Neural crest cell (in vitro differentiated cells): ENCODE measurements at places on chromosomes 12 and 14. TPM values are rescaled to one million over a fixed set of nuclear protein-coding genes. Genes with fewer than 3 reads are reported as not detected.

DNA sequence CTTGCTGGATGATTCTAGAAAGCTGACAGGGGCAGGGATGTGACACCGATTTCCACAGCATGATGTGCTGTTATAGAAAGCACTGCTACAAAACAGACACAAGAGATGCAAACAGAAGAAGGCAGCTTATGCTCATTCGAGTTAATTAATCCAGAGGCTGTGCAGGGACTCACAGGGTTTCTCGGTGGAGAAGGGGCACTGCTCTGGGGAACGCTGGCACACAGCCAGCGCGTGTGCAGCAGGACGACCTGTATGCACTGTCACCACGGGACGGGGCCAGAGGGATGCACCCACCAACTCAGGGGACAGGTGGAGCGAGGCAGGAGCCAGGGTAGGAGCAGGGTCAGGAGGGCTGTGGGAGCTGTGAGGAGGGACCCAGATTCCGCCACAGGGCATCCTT, 143.5 kb downstream of the RIMBP2 start:
- no peak for DNase-seq

The KCNH3 gene
- 0.16 and 0.34 TPM in 2 replicates for total RNA-seq

DNA sequence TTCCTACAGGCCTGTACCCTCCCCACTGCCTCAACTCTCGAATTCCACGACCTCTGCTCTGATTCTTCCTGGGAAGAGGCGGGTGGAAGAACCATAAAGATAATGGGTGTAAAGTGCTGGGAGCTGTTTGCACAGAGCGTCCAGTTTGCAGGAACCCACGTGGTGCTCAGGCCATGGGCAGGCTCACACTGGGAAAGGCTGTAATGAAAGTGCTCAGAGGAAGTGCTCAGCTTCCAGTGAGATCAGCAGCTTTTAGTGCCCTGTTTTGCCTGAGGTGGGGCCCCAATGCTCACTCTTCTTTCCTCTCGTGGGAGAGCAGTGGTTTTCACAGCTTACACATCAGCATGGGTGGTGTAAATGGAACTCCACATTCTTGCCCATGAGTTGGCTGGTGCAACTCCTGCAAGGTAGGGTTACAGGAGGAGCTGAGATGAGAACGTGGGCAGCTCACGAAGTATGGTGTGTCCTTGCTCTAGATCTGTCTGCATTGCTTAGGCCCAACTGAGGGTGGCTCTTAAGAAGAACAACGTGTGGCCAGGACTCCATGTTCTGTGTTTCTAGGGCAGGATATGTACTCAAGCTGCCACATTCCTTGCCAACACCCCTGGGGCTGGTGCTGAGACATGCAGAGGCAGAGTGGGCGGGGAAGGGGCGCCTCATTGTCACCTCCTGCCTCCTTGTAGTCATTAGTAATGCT, 2.9 kb downstream of the TMEM63C start:
- no peak for DNase-seq

DNA sequence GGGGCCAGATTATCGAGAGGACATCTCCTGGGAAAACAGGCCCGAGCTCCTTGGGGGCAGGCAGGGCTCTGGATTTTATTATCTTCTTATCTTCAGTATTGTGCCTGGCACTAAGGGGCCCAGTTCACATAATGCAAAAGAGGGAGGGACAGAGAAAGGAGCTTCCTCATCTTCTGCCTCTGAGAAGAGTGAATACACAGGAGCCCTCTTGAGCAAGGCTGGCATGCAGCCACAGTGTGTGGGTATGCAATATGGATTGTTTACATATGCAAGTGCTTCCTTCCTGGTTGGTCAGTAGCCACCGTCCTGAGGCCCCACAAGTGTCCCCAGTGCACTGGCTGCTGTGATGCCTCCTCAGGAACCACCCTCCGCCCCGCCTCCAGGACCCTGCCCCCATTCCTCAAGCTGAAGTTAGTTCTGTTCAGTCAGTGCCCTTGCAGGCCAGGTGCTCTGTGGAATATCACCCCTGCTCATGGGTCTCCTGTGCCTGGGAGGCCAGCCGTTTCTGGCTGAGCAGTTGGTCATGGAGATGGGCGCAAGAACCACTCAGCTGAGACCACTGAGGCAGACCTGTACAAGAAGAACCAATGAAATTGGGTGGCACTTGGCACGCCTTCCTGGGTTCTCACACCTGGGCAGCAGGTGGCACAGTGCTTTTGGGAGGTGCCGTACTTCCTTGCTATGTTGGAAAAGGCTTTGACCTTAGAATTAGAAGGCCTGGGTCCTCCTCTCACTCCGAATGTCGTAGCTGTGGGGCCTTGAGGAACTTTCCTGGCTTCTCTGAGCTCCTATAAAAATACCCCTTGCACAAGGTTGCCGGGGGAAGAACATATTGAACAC, 35.1 kb upstream of the ACTN1 start:
- no peak for DNase-seq

- no peak for DNase-seq
These were observed 496.3 kb downstream of the NRXN3 start for GRCh38 chr14:78666336-78667056.

The GMFB gene
- 64.8 and 68.5 TPM in 2 replicates for total RNA-seq

The TSHR gene
- total RNA-seq = not detected in 2 replicates
